ENCODE measurements at places on chromosomes 6 and 20.
A peak's percentile ranks its signal among the peaks of the same experiment; 100 is the strongest.

DNA sequence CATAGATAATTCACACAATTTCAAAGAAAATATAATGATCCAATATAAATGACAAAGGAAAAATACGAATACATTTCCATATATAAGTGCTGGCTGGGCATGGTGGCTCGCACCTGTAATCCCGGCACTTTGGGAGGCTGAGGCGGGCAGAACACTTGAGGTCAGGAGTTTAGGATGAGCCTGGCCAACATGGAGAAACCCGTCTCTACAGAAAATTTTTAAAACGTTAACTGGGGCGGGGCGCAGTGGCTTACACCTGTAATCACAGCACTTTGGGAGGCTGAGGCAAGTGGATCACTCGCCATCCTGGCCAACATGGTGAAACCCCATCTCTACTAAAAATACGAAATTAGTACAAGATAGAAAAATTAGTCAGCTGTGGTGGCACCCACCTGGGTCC, 14.9 kb upstream of the MAPK13 start:
- no peak for DNase-seq

- DNase-seq: no peak
These were observed 20.9 kb upstream of the MBOAT1 start for GRCh38 chr6:20233007-20233730.

- no peak for DNase-seq
These were observed 100.1 kb downstream of the SMLR1 start for GRCh38 chr6:130927305-130927704.

DNA sequence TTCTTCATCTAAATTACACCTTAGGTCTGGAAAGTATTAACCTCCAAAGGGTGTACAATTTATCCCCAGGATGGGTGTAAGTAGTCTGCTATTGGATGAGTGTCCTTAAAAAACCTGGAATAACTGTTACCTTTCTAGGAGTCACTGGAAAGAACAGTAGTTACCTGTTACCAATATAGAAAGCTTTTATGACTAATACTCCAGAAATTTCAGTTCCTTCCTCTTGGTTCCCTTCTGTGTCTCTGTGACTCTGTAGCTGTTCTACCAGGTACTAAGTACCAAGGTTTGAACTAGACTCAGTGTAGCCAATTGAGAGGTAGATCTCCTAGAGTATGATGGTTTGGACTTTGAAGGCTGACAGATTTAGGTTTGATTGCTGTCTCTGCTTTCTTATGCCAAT, 47.0 kb upstream of the TBX18 start:
- DNase-seq: no peak

- DNase-seq: no peak
These were observed 87.6 kb downstream of the YTHDF1 start for GRCh38 chr20:63128367-63128766.

DNA sequence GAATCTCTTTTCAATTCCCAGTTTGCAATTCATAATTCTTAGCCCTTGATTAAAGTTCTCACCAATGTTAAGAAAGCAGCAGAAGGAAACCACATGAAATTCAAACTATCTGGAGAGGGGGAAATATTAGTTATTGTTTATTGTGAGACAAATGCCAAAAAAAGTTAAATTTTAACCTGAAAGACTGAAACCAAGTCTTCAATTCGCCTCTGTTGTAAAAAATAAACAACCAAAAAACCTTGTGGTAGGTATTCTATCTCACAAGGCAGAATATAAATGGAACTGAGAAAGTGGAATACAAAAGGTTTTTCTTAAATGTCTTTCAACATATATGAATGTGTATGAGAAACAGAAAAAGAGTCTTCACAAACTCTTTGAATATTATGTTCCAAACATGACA, 24.8 kb downstream of the TMX4 start:
- DNase-seq: no peak

DNA sequence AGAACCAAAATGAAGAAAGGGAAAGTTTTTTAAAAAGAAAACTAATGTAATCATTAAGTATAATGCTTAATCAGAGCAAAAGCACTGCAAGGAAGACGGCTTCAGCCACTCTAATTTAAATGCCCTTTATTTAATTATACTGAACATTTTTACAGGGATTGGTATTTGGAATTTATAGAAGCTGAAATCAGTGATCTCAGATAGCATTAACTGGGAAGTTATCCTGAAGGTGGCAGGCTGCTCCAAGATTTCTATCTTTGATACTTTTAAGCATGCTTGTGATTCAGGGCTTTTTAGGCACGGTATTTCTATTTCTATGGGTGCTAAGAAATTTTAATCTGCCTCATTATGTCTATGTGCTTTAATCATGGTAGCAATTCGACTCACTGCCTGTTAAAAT, 1.3 kb upstream of the NDUFAF4 start:
- no peak for DNase-seq

GRCh38 chr6:57135885-57136284, 36.2 kb upstream of the BAG2 start:
- no peak for DNase-seq

DNA sequence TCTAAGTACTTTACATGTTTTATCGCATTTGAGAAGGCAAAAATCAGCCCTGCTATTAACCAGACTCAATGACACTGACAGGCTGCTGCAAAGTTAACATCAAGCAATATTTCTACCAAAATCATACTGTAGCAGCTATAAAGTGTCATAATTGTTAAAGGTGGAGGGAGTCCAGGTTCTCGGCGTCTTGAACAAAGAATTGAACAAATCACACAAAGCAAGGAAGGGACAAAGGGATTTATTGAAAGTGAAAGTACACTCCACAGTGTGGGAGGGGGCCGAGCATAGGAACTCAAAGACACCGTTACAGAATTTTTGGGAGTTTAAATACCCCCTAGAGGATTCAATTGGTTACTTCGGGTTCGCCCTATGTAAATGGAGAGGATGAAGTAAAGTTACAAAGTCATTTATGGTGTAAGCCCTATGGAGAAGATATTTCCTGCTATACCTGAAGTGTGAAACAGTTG, 12.9 kb upstream of the ZNF391 start:
- DNase-seq: peak; percentile 7

DNA sequence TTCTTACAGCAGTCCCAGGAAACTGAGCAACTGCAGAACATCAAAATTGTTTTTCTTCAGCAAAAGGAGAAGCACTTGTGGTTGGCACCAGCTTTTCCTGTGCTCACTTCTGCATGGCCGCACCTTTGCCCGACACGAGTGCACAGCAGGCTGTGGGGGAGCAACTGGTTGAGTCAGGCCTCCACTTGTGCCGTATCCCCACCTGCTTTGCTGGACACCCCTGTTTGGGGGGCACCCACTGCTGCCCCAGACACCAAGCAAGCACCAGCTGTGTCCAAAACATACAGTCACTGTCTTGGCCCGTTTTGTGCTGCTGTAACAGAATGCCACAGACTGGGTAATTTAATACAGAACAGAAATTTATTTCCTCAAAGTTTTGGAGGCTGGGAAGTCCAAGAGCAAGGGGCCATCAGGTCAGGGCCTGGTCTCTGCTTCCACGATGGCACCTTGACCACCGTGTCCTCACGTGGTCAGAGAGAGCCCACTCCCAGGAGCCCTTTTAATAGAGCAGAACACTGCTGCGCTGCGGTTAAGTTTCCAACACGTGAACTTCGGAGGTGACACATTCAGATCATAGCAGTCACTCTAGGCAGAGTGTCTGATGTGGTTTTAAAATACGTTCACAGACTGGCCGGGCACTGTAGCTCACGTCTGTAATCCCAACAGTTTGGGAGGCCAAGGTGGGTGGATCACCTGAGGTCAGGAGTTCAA, 8.7 kb upstream of the GMEB2 start:
- peak; percentile 84 for DNase-seq

DNA sequence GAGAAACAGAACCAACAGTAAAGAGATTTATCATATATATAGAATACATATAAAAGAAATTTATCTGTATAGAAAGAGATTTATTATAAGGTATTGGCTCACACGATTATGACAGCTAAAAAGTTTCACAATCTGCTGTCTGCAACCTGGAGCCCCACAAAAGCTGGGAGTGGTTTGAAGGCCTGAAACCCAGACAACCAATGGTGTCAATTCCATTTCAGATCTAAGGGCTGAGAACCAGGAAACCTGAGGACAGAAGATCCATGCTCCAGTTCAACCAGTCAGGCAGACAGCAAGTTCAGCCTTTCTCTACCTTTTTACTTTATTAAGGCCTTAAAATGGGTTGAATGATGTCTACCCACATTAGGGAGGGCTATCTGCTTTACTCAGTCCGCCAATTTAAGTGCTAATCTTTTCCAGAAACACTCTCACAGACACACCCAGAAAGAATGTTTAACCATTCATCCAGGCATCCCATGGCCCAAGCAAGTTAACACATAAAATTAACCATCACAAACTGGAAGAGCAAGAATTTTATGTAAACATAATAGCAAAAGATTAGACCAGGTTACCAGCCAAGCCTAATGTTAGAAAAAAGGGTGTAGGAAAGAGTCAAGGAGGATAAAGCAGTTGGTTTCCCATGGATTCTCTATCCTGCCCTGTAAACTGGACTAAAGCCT, 170.9 kb downstream of the FUT9 start:
- DNase-seq: no peak

GRCh38 chr6:57217270-57217669, 4.8 kb downstream of the RAB23 start:
- DNase-seq: no peak

GRCh38 chr6:88922775-88923548, 40.5 kb downstream of the RNGTT start:
- no peak for DNase-seq

DNA sequence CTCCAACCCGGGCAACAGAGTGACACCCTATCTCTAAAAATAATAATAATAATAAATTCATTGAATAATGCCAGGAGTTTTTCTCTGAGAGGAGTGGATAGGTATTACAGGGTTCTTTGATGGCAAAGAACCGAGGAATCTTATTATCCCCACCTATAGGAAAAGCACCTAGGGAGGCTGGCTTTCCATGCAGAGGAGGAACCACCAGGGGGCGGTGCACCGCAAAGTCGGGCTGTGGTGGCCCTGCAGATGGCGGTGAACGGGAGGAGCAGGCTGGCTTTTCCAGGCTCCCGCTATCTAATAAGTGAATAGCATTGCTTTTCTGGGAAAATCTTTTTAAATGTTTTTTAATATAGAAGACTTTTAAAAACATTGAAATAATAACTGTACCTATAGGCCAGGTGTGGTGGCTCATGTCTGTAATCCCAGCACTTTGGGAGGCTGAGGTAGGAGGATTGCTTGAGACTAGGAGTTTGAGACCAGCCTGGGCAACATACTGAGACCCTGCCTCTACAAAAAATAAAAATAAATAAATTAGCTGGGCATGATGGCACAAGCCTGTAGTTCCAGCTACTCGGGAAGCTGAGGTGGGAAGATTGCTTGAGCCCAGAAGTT, 864.2 kb downstream of the KIF16B start:
- DNase-seq: peak; percentile 13

DNA sequence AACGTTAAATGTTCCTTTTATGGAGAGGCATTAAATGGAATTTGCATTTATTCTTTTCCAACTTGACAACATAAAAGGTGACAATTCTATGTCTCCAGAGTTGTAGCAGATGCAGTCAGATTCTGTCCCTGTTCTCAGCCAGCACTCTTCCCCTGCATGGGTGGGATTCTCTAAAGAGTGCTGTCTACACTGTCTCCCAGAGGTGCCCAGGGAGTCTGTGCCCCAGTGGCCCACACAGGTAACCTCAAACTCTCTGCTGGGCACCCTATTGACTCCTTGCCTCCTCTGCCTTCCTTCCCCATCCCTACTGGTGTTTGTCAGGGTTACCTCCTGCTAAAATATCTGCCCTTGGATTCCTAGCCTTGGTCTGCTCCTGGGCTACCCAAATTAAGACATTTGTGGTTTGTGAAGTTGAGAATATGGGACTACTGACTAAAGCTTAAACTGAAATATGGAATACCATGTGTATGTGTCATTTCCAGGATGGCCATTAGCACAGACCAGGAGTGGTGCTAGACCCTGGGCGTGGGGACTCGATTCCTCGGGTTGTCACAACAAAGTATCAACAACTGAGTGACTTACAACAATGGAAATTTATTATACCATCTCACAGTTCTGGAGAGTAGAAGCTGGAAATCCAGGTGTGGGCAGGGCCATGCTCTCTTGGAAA, 284.7 kb downstream of the CDH26 start:
- no peak for DNase-seq

- no peak for DNase-seq
These were observed 326.6 kb downstream of the COL12A1 start for GRCh38 chr6:74879234-74879633.

- DNase-seq: no peak
These were observed 2.7 kb upstream of the DLL1 start for GRCh38 chr6:170293341-170294231.

- DNase-seq: no peak
These were observed at the start of the genes DUSP15 and TTLL9 for GRCh38 chr20:31869942-31870725. Gene DUSP15 (minus strand): TSS chr20:31870527. CDS start chr20:31870337, 190 bp downstream. Gene TTLL9 (plus strand): TSS chr20:31870634. CDS start chr20:31871127, 493 bp downstream.

DNA sequence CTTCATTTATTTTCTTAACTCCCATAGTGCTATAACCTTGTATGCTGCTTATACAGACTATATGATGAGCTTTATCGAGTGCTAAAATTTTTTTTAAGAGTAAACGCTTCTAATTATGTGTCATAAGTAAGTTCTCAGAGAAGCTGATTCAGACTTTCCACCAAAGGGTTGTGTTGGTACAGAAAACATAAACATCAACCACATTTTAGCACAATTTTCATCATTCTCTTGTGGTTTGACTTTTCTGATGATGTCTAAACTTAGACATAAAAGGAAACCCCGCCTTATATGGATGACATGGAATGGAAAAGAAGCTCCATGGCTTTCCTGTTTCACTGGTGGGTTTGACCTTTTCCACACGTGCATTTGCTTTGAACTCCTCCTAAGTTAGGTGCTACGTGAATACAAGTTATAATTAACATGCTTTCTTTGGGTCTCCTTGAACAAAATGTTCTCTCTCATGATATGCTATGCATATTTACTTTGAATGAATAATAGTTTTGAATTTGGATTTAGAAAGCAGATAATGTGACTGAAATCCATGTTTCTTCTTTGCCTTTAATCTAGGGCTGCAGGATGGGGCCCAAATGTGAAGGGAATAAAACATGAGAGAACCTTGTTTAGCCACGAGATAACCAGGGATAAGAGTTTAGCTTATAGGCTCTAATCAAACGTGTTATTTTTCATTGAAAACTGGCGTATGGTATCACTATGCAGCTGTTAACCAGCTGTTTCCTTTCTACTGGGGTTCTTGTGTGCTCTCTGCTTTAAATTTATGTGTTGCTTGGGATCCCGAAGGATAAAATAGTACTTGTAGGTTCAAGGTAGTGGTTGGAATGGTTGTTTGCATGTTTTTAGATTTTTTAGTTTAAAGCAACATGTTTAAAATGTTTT, 127.1 kb upstream of the AHI1 start:
- DNase-seq: peak; percentile 2

DNA sequence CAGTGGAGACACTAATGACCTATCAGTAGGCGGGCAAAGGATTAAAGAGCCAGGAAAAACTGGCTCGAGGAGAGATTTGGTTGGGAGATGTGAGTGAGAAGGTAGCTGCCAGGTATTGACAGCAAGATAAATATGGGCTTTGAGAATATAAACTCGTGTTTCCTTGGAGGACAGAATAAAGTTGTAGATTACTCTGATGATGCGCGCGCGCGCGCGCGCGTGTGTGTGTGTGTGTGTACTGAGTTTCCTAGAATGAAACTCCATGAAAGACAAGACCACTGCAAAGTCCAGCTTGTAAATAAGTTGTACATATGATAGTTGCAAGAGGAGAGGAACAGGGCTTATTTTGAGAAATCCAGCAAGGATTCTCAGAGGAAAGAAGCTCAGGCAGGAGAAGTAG, 13.3 kb upstream of the TREM2 start:
- no peak for DNase-seq

GRCh38 chr6:138582573-138582972, 83.3 kb upstream of the NHSL1 start:
- no peak for DNase-seq
